ENCODE measurements at places on chromosomes 6 and 20.

DNA sequence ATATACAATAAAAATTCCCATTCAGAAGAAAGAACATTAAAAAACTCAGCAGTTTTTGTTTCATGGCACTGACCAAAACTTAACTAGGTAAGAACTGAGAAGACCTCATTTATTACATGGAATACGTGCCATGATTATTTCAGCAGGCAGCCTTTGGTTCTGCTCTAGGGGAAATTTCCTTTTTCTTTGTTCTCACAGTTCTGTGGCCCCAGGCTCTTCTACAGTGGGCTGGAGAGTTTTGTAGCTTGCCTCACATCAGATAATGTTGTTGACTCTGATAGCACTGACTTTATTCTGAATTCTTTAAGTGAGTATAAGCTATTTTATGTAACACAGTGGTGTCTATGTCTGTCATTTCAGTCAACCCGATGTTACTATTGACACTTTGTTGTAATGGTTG lies 844.3 kb downstream of the TBC1D32 start:
- DNase-seq = no peak

DNA sequence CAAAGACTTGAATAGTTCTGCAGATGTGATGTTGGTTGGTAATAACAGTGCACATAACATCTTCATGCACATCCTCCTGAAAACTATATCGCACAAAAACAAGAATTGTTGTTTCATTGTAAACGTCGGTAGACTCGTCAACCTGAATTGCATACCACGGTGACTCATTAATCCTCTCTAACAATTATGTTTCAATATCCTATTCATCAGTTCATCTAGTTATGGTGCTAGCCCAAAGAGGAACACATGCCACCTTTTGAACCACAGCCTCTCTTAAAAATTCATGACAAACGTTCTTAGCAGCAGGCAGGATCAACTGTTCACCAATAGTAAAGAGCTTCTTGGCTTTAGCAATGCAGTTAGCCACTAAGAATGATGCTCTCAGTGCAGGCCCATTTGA lies 25.0 kb downstream of the CRYBG1 start:
- DNase-seq = no peak

DNA sequence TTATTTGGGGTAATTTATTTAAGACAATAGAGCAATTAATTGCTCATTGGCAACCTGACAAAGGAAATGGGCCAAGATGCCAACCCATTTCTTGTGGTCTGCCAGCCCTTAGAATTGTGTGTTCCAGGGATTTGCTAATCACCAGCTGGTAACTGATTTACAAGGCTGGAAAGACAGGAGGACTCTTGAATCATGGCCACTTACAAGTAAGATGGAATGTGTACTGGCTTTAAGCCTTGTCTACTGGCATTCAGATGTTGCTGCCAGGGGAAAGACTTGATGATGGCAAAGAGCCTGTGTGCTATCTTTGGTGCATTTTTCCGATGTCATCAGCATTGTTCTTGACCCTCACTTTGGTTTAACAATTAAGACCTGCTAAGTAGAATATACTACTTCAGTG lies 91.0 kb downstream of the BCKDHB start:
- DNase-seq = no peak

DNA sequence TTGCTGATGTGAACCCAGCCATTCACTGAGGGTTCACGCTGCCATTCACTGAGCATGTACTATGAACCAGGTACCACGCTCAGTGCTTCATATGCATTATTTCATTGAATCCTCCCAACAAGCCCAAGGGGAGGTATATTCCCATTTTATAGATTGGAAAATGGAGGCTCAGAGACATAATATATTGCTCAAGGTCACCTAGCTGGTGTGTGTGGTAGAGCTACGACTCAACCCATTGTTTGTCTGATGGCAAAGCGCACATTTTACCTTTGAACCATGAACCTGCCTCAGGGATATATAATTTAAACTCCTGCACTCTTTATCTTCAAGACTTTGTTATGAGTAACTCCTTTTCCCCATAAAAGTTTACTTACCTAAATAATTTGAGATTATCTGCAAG lies 28.3 kb downstream of the FERMT1 start:
- DNase-seq = no peak

GRCh38 chr6:117603821-117604220 lies 1.5 kb upstream of the GOPC start:
- no peak for DNase-seq

- DNase-seq = no peak
Observed at GRCh38 chr6:4323322-4323721, 187.9 kb upstream of the ECI2 start.
